ENCODE measurements at places on chromosomes 12 and 14. TPM values are rescaled to one million over a fixed set of nuclear protein-coding genes. Genes with fewer than 3 reads are reported as not detected.

The KIF5A gene
- total RNA-seq: 1.3 TPM

The TSHR gene
- 1.9 TPM for total RNA-seq

The GUCY2C gene
- total RNA-seq: not detected

The P3H3 gene
- total RNA-seq: 0.73 TPM

The DHRS2 gene
- 2.0 TPM for total RNA-seq

The SDR9C7 gene
- not detected for total RNA-seq

The KRT3 gene
- total RNA-seq: not detected

The TAS2R14 gene
- total RNA-seq: 4.1 TPM

The LIN7A gene
- 0.18 TPM for total RNA-seq

The ATXN3 gene
- total RNA-seq: 24.0 TPM

The CLEC1B gene
- not detected for total RNA-seq

The BEST3 gene
- total RNA-seq: not detected

The SLC4A8 gene
- total RNA-seq: 10.4 TPM

The TMEM263 gene
- total RNA-seq: 22.9 TPM

The OR11H6 gene
- total RNA-seq: not detected

The ATG14 gene
- 5.1 TPM for total RNA-seq

The GPR68 gene
- total RNA-seq: 36.1 TPM

All from T-helper 2 cell treated with Interferon-gamma antibody and Interleukin-4, amounts not matched to agents 100 ng/mL and 5 ng/mL, for 36 hours (primary cell).